ENCODE measurements at places on chromosomes 13 and 19.

GRCh38 chr19:34480971-34481841 is at the start of gene WTIP:
Gene WTIP (plus strand): TSS chr19:34481758. CDS start chr19:34481975, 217 bp downstream.
- DNase-seq, result no peak

DNA sequence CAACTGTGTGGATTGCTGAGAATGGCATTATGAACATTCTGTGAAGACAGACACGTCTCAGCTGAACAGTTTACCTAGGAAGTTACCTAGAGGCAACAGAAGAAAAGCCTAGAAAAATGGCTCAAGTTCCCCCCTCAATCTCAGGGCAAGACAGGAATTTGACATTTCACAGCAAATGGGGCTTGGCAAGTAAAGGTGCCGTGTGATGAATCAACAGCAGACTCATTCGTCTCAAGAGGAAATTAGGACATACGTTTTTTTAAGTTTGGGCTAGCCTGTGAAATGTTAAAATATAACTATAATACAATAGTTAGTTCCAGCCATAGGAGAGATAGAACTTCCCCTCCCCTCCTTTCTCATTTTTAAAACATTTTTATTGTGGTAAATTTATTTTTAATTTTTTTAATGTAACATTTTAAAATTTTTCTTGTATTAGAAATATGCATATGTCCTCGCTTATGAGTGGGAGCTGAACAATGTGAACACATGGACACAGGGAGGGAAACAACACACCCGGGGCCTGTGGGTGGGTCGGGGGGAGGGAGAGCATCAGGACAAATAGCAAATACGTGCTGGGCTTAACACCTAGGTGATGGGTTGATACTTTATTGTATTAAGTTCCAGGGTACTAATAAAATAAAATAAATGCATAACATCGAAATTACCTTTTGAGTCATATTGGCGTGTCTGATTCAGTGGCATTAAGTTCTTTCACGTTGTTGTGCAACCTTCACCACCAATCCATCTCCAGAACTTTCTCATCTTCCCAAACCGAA is 116.0 kb downstream of the COL4A2 start:
- no peak for DNase-seq

DNA sequence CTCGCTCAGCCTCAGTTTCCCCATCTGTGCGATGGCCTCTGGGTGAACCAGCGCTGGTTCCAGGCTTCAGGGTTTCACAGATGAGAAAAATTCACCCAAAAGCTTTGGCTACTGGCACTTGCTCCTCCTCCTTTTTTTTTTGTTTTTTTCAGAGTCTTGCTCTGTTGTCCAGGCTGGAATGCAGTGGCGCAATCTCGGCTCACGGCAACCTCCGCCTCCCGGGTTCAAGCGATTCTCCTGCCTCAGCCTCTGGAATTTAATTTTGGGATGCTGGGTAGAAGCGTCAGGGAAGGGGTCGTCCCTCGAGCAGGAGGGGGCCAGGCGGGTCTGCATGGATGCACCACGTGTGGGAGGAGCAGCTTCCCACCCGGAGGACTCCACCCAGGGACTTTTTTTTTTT is 7.0 kb downstream of the PRSS57 start:
- no peak for DNase-seq

DNA sequence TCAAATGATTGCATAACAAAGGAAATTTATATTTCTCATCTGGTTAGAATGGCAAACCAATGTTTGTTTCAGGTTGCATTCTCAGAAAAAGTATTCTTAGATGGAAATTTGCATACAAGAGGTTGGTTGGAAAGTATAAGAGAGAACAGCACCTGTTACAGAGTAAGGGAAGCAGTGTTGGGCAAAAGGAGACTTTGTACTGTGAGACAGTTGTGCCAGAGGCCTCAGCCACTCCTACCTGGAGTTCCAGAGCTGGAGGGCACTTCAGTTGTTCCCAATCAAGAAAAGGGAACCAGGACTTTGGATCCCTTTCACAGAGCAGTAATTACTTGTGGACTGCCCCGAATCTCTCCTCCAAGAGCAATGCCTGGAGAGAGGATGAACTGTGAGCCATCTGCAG is 81.8 kb downstream of the SPRY2 start:
- no peak for DNase-seq

- DNase-seq, result no peak
Observed at GRCh38 chr19:39967561-39967960, 3.4 kb upstream of the PSMC4 start.

- no peak for DNase-seq
Observed at GRCh38 chr19:18500799-18501198, 21.1 kb downstream of the ELL start.

- DNase-seq, result no peak
Observed at GRCh38 chr13:22031702-22032286, 360.9 kb downstream of the FGF9 start.

GRCh38 chr13:65660731-65661130 is 1569.4 kb downstream of the PCDH9 start:
- DNase-seq, result no peak

DNA sequence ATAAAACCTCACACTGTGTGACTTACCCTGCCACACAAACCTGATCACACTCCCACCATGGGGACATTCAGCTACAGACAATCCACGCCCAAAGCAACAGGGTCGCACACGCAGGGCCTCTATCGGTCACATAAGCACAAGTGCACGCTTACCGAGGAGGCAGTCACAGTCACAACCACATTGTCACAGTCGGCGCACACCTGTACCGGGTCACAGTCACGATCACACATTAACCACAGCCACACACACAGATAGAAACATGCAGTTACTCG is 579 bp downstream of the ZNF566 start:
- DNase-seq, result no peak

GRCh38 chr13:75636436-75637180 is 478 bp downstream of the LMO7 start:
- no peak for DNase-seq

GRCh38 chr19:32343550-32344262 is 1.7 kb upstream of the ZNF507 start:
- no peak for DNase-seq

- DNase-seq, result no peak
Observed at GRCh38 chr19:8532225-8532624, 18.3 kb upstream of the ZNF414 start.

- DNase-seq, result no peak
Observed at GRCh38 chr13:21739771-21740170, 68.9 kb downstream of the FGF9 start.

DNA sequence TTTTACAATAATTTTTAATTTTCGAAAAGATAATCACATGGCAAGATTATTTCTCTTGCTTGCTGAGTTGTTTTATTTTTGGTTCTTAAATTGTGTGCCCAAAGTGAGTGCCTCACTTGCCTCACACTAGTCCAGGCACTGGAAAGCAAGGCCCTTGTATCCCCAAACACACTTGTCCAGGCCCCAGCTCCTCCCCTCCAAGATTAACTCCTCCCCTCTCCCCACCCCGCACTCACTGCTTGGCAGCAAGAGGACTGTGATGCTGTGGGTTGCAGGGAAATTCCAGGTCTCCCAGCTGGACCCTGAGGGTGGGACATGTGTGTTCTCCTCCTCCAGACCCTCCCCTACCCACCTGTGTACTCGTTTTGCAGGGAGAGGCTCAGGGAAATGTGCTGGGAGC is 3.9 kb downstream of the SIGLEC12 start:
- DNase-seq, result no peak

DNA sequence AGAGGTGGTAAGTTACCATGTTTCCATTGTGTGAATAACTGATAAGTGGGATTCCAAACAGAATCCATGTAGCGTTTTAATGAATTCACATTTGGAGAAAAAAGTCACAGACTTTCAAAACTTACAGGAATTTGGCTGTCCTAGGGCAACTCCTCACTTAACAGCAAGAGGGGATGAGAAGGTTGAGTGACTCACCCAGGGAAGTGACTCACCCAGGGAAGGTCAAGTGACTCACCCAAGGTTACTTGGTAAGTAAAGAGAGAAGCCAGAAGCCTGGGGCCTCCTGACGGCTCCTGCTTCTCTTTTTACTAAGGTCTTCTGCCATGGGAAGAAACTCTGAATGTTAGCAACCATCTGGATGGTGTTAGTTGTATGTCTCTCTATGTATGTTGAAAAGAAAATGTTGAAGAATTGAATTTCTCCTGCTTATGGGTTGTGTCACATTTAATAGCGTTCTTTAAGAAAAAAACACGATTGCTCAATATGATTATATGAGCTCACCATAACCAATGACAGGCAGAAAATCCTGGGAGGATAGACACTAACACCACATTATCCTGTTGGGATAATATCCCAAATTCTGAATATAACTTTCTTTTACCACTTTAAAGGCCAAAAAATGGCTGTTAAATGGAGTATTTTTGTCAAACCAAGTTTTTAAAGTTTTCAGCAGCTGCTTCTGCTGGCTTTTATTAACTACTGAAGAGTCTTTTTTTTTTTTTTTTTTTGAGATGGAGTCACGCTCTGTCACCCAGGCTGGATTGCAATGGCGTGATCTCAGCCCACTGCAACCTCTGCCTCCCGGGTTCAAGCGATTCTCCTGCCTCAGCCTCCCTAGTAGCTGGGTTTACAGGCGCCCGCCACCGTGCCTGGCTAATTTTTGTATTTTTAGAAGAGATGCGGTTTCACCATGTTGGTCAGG is 195.6 kb downstream of the GGACT start:
- no peak for DNase-seq

DNA sequence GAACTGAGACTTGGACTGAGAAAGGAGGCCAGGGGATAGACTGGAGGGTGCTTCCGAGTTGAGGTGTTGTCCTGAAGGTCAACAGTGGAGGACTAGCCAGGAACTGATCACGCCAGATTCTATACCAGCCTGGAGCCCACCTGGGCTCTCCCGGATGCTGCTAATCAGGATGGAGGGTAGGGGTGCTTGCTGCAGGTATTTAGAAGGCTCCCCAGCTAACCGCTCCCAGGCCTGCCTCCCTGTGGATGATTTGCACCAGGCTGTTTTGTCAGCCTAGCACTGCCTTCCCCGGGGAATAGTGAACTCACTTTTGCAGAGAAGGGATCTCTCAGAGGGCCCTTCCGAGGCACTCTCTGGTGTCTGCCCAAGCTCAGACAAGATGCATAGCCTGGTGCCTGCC is 60.5 kb upstream of the KCTD15 start:
- DNase-seq, result no peak

DNA sequence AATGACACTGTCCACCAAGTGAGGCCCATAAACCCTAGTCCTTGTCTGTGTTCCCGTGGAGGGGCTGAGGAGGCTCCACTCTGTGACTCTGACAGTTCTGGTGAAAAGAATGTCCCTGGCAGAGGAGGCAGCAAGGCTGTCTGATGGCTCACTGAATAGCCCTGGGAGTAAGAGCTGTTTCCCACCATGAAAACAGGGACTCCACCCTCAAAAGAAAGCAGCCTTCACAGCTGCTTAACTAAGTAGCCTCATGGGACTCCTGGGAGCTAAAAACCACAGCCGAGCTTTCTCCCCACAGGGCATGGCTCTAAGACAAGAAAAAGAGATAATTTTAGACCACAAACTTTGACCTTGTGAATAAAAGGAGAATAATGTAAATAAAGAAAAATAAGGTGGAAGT is 135.1 kb upstream of the FRY start:
- no peak for DNase-seq

- DNase-seq, result no peak
Observed at GRCh38 chr13:49046002-49046401, 70.3 kb downstream of the FNDC3A start.

GRCh38 chr13:34502011-34502410 is 440.1 kb upstream of the NBEA start:
- no peak for DNase-seq

DNA sequence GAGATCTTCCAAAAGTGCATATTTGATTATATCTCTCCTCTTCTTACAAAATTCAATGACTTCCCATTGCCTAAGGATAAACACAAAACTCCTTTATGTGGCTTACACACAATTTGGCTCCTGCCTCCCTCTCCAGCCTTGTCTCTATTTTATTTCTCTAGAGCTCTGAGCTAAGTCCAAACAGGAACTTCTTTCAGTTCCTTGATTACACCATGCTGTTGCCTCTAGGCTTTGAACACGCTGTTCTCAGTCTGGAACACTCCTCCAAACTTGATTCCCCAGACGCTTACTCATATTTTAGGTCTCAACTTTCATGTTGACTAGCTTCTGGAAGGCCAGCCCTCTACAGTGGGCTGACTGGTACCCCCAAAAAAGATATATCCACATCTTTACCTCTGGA is 258.5 kb downstream of the COG6 start:
- DNase-seq, result no peak

- no peak for DNase-seq
Observed at GRCh38 chr13:30615866-30616541, 1.7 kb upstream of the USPL1 start.

DNA sequence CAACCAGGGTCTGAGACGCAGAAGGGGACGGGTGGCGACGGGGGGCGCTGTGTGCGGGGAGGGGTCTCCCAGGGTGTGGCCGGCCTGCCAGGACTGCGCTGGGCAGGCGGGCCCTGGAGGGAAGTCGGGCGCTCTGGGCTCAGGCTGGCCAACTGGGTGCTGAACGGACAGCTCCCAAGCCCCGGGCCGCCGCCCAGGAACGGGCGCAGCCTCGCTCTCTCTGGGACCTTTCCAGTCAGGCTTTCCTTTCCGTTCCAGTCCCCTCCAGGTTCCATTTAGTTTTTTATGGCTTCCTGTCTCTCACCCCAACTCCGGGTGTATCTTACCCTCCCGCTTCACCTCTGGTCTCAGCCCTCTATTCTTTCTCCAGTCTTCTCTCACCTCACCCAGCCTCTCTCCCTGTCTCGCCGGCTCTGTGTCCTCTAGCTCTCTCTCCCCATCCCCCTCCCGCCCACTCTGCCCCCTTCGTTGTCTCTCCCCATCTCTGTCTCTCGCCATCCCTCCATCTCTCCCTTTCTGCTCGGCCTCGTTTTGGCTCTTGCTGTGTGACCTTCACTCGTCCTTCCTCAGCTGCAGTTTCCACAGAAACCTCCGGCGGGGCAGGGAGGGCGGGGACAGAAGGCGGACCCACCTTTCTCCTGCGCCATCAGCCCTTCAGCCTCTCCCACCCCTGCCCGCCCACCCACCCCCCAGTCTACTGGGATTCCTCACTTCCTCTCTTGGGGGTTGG is 3.3 kb upstream of the ATP1A3 start:
- no peak for DNase-seq

GRCh38 chr13:98483601-98484288 is 93.2 kb downstream of the STK24 start:
- DNase-seq, result peak; percentile 74

- peak; percentile 67 for DNase-seq
Observed at GRCh38 chr19:42440357-42441048, 2.2 kb downstream of the CXCL17 start.

- no peak for DNase-seq
Observed at GRCh38 chr19:4582980-4583842, 23.7 kb upstream of the SEMA6B start.

DNA sequence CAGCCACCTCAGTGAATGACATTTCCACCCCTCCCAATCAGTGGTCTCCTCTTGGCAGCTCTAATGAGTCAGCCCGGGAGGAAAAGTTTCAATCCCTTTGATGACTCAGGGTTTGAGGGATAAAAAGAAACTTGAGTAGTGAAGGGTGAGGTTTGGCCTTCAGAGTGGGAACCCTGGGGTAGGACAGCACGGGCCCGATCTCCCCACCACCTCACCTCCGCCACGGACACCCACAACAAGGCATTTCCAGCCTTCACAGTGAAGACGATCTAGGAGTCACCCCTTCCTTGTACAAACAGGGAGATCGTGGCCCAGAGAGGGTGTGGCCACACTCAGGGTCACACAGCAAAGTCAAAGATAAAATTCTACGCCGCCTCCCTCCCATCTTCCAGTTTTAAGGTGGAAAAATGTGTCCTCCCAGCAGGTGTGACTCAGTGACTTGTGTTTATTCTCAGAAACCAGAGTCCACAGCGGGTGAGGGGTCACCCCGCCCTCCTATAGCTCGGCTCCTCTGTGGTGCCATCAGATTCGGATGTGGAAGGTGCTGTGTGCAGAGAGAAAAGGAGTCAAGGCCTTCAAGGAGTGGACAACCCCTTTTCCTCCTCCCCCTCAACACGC is 12.3 kb downstream of the CIB3 start:
- no peak for DNase-seq

GRCh38 chr13:73074014-73074413 is 15.2 kb downstream of the KLF5 start:
- no peak for DNase-seq
